ENCODE measurements at places on chromosomes 1 and 21. TPM values are rescaled to one million over a fixed set of nuclear protein-coding genes. Genes with fewer than 3 reads are reported as not detected.

DNA sequence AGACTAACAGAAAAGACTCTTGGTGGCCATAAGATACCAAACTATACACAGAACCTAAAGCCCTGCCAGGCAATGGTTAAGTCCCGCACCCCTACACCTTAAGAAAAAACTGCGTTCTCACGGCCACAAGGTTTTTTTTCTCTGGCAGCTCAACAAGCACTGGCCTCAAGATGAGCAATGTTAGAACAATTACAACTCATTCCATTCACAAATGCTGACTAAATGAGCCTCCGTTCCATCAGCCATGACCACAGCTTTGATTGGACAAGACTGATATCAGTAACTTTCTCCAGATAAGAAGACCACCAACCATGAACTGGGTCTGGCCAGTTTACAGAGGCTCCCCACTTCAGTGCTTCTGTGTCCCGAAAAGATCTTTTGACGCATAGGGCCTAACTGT, 31.9 kb downstream of the SEC16B start:
- peak; percentile 60 for DNase-seq

DNA sequence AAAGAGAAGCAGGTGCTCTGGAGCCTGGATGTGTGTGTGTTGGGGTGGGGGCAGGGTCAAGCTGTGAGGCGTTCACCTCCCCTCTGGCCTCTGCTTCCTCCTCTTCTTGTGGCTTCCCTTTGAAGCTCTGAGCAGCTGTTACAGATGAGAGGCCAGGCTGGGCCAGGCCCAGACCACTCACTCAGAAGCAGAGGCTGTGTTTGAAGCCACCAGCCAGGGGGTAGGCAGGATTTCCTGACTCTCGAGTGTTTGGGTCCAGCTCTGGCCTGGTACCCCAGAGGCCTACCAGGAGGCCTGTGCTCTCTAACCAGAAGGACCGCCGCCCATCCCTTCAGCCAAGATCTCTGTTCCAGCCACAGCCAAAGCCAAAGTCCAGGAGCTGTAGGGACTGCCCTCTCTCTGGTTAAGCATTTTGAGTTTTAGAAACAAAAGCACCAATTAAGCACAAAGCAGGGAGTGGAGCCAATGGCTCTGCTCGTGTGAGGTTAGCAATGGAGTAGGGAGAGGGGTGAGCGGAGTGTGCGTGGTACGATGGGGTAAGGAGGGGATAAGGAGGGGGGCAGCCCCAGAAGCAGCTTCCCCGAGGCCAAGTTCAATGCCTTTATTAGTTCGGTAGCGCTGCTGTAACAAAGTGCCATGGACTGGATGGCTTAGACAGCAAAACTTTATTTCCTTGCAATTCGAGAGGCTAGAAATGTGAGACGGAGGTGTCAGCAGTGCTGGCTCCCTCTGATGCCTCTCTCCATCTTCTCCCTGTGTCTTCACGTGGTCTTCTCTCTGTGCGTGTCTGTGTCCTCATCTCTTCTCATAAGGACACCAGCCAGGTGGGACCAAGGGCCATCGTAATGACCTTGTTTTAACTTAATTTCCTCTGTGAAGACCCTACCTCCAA, 20.5 kb downstream of the RCSD1 start:
- no peak for DNase-seq

The PERM1 gene
- 0.34 TPM for total RNA-seq

The KRTAP10-11 gene
- total RNA-seq = not detected

DNA sequence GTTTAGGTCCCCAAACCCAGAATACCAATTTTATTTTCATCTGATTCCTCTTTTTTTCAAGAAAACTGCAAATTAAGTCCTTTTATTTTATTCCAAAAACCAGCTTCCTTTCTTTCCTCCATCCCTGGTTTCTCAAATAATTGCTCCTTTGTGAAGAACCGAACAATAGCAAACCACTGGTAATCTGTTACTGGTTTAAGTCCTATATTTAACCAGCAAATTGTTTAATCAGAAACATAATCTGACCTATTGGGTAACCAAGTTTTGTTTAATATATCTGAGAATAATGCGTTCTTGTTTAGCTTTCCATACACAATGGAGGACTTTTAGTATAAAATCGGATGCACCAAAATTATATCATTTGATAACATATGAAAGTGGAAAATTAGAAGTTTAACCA, 13.2 kb upstream of the DDR2 start:
- DNase-seq = no peak

- DNase-seq = no peak
These were observed 5.6 kb downstream of the AIRE start for GRCh38 chr21:44291078-44291935.

GRCh38 chr21:15526798-15527197, 203.0 kb upstream of the USP25 start:
- no peak for DNase-seq

- no peak for DNase-seq
These were observed 306.4 kb downstream of the DUSP10 start for GRCh38 chr1:221435504-221435904.

DNA sequence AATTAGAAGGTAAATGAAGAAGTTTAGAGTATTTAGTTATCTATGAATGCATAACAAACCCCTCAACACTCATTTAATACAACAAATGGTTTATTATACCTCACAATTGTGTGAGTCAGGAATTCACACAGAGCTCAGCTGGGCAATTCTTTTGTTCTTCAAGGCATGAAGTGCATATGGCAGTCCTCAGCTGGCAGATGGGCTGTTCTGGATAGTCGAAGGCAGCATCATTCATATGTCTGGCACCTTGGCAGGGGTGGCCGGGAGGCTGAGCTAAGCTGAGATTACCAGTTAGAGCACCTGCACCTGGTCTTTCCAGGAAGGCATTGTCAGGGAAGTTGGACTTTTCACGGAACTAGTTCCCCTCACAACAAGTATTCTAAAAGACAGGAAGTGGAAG, 286.2 kb upstream of the DUSP10 start:
- no peak for DNase-seq

- DNase-seq = no peak
These were observed 110.7 kb upstream of the RAB3GAP2 start for GRCh38 chr1:220382994-220383393.

DNA sequence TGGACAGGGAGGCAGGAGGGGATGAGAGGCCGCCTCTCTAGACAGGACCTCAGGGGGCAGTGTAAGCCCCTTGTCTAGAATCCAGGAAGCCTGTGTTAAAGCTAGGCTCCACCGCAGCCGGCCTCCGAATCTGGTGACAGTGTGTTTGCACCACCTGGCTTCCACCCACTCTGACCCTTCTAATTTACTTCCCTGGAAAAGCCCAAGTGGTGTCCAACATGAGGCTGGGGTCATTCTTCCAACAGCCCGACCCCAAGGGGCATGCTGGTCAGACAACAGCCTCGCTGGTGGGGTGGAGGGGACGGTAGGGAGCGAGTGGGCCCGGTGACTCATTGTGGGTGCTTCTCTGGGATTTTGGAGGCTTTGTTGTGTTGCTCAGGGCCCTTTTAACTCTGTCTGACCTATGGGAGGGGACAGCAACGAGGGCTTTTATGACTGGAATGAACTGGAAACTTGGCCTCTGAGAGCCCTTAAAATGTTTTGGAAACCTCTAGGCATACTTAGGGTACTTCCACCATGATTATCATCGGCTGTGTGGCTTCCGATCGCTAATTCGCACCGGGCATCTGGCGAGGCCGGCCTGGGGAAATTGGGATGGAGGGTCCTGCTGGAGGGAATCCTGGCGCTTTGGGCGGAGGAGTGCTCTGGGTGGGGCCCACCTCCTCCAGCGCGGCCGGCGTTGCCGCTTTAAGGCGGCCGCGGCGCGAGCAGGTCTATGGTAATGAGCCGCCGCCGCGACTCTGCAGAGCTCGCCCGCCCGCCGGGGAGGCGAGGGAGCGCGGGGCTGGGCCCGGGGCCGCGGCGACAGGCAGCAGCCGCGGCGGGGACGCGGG, at the start of gene CELSR2:
Gene CELSR2 (plus strand): TSS at position 743 of the 833 bp plus-strand sequence. CDS start 541 bp downstream, outside the sequence.
- DNase-seq = no peak

DNA sequence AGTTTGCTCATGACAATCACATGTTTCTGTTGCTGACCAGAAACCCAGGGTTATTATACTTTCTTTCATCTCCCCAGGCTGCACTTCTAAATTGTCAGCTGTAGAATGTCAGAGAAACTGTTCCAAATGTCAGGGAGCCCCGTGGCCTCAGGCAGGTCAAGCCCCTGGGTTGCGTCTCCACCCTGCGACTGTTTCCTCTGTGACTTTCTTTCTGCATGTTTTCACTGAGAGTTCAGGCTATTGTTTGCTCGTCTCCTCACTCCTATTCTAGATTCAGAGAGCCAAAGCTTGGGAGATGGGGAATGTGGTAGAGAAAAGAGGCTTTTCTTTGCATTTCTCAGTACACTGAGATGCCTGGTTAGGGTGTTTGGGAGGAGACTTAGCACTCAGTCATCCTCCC, 97.4 kb downstream of the CENPF start:
- DNase-seq = no peak

The NBPF3 gene
- 12.2 TPM for total RNA-seq

DNA sequence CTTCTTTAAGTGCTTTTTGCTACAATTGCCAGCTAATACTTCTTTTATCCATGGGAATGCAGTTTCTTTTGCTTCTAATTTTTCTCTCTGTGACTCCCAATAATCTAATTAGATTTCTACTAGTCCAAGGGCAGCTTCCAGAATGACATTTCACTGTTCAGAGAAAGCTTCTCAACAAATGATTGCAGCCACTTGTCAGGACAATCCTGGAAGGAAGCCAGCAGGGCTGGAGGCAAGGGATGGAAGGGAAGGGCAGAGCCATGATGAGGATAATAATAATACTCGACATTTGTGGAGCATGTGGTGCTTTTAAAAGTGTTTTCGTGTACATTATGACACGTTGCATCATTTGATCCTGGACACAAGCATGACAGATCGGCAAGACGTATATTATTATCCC, 19.4 kb downstream of the F11R start:
- DNase-seq = no peak

The PLA2G2C gene
- total RNA-seq = not detected

DNA sequence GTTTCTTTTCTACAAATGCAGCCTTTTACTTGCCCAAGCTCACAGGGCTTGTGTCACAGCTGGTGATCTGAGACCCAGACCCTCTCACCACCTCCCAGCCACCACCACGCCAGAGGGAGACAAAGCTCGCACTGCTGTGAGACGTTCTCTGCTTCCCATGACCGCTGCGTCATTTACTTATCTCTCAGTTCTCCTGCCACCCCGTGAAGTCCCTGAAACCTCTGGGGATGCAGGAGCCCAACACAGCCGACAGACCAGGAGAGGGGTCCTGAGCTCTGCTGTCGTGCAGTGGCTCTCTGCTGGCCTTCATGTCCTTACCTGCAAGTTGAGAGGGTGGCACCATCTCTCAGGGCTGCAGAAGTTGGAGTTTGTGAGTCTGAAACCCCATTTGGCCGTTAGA, 77.7 kb downstream of the SLC16A1 start:
- no peak for DNase-seq

The OR10Z1 gene
- not detected for total RNA-seq

The SH2D2A gene
- 2.3 TPM for total RNA-seq

All from kidney epithelial cell (primary cell).